Activated T-helper 17 cell treated with anti-CD3 and anti-CD28 coated beads, Interleukin-2, amount 50 U/mL, for 72 hours (primary cell): ENCODE measurements at places on chromosomes 7 and 10.

DNA sequence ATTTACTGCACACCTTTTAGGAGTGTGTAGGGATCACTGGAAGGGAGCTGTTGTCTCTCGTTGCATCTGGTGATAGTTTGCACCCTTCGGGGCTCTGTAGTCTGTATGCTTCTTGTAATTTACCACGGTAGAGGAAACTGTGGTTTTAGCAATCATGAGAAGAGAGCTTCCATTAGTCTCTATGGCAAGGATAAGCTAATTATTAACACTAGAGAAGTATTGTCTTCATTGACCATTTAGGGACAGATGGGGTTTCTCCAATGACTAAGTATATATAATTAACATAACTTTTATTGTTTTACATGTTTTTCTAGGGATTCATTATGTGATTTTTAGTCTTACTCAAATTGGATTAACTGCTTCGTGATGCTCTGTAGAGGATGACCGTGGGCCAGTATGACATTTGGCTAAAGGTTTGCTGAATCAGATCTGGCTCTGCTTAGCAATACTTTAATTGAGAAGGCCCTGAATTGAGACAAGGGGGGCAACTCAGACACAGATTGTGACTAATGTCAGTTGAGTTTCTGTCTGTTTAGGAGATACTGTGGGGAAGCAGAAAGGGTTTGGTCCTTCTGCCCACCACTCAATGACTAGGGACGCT is 8.7 kb downstream of the SLC18A2 start:
- ATAC-seq = no peak

GRCh38 chr7:36642414-36642813 is 81.9 kb downstream of the AOAH start:
- ATAC-seq = no peak

DNA sequence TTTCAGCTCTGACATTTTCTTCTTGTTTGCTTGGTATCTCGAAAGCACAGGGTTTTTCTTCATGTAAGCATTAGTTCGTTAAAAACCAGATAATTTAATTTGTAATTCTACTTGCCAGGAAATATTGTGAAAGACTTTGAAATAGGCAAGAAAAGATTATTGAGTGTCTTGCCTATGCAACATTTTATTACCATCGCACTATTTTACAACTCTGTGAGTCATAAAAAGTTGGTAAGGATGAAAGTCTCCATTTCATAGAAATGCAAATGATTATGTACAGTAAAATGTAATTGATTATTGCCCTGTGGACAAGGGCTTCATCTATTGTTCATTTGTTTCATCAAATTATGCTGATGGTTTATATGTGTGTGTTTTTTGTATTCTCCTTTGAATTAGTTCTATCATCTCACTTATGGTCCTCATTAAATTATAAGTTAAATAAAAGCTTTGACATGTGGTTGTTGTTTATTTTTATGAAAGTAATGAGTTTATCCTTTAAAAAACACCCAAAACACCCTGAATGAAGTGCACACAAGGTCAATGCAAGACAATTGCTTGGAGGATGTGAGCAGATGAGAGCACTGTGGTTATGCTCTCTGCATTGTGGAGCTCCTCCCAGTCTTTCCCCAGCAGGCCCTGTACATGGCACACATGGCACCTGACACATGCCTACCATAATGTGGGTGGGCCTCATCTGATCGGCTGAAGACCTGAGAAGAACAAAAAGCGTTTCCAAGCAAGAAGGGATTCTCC is 230.8 kb downstream of the CXCL12 start:
- no peak for ATAC-seq

- no peak for ATAC-seq
These were observed 9.7 kb downstream of the ITPRIP start for GRCh38 chr10:104328646-104328895.

DNA sequence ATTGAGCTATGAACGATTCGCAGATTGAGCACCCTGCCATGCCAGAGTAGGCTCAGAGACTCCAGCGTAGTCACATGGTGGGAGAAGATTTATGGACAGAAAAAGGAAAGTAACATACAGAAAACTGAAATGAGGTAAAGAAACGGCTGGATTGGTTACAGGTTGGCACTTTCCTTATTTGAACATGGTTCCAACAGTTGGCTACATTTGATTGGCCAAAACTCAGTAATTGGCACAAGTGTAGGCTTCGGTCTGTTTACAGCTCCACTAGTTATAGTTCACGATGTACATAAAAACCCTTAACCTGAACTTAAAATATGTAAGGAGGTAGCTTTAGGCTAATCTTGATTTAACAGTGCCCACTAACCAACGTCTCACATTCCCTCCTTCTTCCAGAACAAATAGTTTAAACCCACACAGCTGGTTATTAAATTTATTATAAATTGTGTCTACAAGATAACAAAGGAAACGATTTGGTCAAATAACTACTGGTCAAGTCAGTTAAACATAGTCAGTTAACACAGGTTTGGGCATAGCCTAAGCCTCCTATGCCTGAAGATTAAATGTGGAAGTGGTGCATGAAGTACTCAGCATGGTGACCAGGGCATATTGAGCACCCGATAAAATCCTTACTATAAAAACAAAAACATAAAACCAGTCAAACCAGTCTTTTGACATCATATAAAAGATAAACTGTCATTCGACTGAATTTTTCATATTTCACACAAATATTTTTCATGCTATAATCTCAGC is 17.9 kb upstream of the MTERF1 start:
- no peak for ATAC-seq

DNA sequence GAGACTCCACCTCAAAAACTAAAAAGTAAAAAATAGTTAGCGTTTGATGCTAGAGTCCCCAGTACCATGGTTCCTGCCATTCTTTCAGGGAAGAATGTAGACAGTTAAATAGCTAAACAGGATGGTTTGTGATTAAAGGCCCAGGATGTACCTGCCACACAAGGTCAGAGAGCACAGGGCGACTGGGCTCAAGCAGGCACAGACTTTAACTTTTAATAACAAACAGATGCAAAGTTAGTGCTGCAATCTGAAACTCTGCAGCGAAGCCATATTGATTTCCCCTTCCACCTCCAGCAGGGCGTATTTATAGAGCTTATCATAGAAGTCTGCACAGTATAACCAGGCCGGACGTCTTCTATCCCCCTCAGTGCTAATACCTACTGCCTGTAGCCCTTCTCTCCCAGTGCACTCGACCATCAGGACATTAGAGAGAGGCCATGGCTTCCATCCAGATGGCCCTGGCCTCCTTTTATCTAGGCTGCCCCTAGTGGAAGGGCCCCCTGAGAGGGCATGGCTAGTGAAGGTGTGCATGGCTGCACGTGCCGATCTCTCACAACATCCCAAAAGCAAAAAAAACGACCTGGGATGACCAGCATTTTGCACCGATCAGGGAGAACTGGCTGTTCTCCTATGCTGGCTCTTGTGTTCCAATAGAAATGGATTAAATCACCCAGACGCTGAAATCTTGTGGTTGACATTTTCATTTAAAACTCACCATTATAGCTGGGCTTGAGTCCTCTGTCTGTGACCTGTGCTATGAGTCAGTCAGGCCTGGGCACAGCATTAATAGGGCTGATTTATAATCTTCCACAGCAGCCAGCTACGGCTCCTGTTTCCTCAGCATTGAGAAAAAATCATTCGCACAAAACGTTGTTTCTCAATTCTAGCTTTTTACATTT is 7.6 kb upstream of the BAG3 start:
- no peak for ATAC-seq

- no peak for ATAC-seq
These were observed 33.1 kb downstream of the GSTO2 start for GRCh38 chr10:104301907-104302690.

DNA sequence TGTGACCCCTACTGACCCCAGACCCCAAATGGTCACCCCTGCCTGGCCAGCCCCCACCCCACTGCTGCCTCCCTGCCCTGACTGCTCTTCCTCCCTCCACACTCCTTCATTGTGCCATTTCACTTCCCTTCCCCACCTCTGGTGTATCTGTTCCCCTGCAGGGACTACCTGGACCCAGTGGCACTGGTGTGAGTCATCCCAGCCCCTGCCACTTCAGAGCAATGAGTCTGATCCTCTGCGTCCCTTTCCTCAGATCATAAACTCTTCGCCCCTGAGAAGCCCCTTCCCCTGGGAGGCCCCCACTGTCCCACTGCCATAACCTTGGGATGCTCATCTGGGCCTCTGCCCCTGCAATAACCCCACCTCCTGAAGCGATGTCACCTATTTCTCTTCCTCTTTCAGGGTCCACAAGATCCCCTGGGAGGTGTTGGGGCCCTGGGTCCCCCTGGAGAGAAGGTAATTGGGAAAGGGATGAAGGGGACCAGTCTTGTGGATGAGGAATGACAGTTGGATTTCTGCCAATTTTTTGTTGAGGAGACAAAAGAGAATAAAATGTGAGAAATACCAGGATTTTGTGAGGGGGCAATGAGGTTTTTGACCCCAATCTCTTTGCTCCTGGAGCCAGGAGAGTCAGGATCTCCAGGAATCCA is 19.1 kb upstream of the VOPP1 start:
- ATAC-seq = no peak

DNA sequence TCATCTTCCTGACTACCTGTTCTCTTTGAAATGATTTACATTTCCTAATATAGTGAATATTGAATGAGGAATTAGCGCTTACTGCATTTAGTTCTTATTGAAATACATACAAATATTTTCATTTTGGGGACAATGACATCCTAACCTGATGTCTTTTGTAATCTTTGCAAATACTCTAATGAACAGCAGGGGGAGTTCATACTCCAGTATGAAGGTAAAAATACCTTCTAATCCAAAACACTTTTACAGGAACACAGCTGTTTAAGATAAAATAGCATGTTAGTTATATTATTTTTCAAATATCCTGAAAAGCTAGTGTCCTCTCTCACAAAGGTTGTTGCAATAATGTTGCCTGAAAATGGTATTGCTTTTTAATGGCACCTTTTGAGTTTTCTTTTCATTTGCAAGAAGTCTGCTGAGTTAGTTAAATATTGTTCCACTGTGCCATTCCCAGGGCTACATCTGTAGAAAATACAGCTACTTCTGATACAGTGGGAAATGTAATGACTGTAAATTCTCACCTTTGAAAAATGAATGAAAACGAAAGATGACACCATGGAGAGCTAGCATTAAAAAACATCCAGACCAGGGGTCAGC is 400.0 kb downstream of the PHF14 start:
- no peak for ATAC-seq

DNA sequence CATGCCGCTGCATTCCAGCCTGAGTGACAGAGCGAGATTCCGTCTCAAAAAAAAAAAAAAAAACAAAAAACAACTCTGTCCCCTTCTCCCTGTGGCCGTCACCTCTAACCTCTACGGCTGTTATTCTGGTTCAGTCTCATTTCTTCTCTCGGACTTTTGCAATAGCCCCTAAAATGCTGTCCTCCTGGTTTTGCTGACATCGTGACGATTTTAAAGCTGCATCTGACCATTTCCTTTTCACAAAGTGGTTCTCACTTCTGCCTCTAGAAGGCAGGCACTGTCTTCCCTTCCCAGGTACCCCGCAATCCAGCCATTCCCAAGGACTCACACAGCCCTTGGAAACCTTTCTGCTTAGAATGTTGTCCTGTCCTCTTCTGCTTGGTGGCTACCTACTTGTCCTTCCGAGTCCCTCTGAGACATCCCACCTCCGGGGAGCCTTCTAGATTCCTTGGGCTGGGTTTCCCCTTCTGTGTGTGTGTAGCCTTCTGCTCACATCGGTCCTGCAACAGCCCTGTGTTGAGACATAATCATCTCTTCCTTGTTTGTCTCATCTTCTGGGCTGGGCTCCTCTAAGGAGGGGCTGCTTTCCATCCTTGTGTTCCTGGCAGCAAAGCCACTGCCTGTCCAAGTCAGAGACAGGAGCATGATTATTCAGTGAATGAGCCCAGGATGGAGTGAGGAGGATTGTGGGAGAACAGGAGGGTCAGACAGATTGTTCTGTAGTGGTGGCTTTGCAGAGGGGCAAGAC is 83.1 kb downstream of the GRK5 start:
- ATAC-seq = no peak

GRCh38 chr7:158732494-158733219 is 28.1 kb upstream of the NCAPG2 start:
- no peak for ATAC-seq

DNA sequence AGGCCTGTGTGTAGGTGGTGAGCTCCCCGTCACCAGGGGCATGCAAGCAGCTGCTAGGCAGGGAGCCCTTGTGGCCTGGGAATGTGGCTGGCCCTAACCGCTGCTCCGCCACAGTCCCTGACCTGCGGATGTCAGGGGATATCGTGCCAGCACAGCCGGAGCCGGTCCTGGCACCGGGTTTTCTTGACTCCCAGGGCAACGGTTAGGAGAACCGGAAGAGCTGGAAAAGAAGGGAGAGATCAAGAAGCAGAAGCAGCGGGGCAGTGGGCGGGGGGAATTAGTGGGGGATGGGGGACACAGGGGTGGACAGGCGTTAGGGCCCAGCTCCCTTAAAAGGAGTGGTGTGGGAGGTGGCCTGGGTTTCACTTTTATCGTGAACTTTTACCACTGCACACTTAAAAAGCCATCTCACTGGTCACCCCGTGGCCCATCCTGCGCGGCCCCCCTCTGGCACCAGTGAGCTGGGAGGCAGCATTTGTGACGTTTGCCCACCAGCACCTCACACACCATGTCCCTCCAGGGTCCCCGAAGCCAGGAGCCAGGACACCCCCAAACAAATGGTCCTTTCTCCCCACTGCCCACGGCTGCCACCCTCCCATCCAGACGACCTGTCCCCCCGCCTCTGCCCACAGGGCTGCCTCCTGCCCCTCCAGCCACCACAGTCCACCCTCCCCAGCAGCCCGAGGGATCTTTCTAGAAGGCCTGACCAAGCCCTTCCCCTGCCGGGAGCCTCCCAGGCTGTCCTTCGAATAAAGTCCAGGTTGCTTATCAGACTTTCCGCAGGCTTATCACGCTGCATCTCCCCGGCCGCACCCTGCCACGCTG is 1.8 kb upstream of the MICALL2 start:
- ATAC-seq = no peak

- no peak for ATAC-seq
These were observed 132.9 kb downstream of the BICC1 start for GRCh38 chr10:58645416-58646146.

GRCh38 chr10:17980846-17981565 is 29.3 kb downstream of the SLC39A12 start:
- ATAC-seq = no peak

DNA sequence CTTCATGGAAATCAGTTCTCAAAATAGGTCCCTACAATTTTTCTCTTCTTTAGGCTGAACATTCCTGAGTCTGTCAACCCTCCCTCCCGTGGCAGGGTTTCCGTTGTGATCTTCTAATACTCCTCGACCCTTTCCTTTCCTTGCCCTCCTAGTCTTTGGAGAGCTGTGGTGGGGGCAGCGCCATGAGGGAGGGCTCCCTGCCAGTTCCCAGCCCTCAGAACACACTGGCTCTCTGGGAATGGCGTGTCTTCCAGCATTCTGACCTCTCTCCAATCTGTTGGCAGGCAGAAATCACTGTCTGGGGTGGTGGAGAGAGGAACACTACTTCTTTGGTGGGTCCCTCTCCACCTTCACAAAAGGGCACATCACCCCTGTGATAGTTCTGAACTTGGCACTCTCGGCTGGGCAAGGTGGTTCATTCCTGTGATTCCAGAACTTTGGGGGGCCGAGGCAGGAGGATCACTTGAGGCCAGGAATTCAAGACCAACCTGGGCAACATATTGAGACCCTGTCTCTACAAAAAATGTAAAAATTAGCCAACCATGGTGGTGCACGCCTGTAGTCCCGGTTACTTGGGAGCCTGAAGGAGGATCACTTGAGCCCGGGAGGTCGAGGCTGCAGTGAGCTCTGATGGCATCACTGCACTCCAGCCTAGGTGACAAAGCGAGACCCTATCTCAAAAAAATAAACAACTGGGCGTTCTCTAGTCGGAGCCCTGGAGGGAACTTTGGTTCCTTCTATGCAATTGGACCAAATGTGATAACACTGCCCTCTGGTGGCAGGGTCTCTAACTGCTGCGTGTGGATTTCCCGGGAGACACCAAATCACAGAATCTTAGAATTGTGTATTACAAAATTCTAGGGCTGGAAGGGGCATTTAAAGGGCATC is 13.1 kb upstream of the ARPC1A start:
- ATAC-seq = peak; percentile 32

GRCh38 chr10:110399106-110399964 is 94.6 kb upstream of the SMNDC1 start:
- ATAC-seq = no peak
